ENCODE measurements at places on chromosomes 3 and 15. TPM values are rescaled to one million over a fixed set of nuclear protein-coding genes. Genes with fewer than 3 reads are reported as not detected.

CCR2 gene
- not detected for total RNA-seq

GOLGA6L24 gene
- not detected for total RNA-seq

GPR62 gene
- not detected for total RNA-seq

KBTBD13 gene
- not detected for total RNA-seq

SLC28A1 gene
- total RNA-seq = not detected

RBP2 gene
- total RNA-seq = not detected

HYAL1 gene
- total RNA-seq = 0.14 TPM

RBPMS2 gene
- total RNA-seq = not detected

RASGRP1 gene
- total RNA-seq = 71.1 TPM

FAM162A gene
- total RNA-seq = 197 TPM

SCAANT1 gene
- total RNA-seq = not detected

ROBO1 gene
- total RNA-seq = not detected

WDR93 gene
- total RNA-seq = not detected

GHSR gene
- total RNA-seq = not detected

RPS17 gene
- total RNA-seq = 5,063 TPM

CCNB2 gene
- 65.2 TPM for total RNA-seq

PRR23A gene
- total RNA-seq = not detected

FGF7 gene
- total RNA-seq = not detected

MYH15 gene
- 0.18 TPM for total RNA-seq

CPLX3 gene
- total RNA-seq = 5.2 TPM

FLNB gene
- 14.2 TPM for total RNA-seq

XCR1 gene
- total RNA-seq = not detected

FGF12 gene
- total RNA-seq = not detected

PFN2 gene
- total RNA-seq = 90.2 TPM

HACD3 gene
- 87.2 TPM for total RNA-seq

EHHADH gene
- not detected for total RNA-seq

OXNAD1 gene
- total RNA-seq = 23.3 TPM

ANKRD63 gene
- total RNA-seq = not detected

KIF7 gene
- total RNA-seq = not detected

DCBLD2 gene
- 0.18 TPM for total RNA-seq

TRIM71 gene
- total RNA-seq = not detected

FAIM gene
- 39.2 TPM for total RNA-seq

GOLGA8J gene
- total RNA-seq = not detected
